ENCODE measurements at places on chromosomes 3 and 15. TPM values are rescaled to one million over a fixed set of nuclear protein-coding genes. Genes with fewer than 3 reads are reported as not detected.
A peak's percentile ranks its signal among the peaks of the same experiment; 100 is the strongest.

SMARCC1 gene
- total RNA-seq = 58.4 TPM

GRCh38 chr3:106534206-106534605, 665.4 kb upstream of the CBLB start:
- no peak for DNase-seq

- no peak for DNase-seq
Observed at GRCh38 chr3:64149886-64150285, 75.4 kb downstream of the PRICKLE2 start.

CADM2 gene
- total RNA-seq = not detected

DNA sequence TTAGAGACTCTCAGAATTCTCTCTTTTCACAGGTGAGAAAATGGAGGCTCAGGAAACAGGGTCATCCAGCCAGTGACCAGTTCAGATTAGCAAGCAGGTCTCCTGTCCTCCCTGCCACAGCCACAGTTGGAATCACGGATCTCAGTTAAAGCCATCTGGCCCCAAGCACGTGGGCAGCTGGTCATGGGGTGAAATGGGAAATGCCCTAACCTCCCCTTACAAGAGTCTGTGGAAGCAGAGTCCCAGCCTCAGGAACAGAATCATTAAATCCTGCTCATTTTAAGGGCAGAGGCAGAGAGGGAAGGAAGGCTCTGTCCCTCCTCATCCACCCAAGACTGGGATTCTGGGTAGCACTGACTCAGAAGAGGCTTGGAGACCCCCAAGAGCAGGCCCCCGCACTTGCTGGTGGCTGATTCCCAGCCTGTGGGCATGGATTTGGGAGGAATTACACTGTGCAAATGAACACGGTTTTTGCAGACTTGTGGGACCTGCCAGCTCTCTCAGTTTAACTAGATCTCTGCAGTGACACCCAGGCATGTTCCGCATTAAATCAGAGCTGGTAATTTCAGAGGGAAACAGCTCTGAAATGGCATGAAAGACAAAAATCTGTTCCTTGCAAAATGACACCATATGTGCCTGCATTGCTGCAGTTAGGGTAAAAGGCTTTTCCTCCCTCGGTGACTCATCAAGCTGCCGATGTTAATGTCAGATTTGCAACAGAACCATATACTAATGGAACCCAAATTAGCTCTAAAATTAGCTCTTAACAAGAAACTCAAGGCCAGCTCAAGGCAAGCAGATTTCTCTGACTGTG, 89.0 kb downstream of the BDH1 start:
- DNase-seq = no peak

- DNase-seq = no peak
Observed at GRCh38 chr15:87599616-87600015, 656.9 kb downstream of the NTRK3 start.

ICE2 gene
- 26.4 TPM for total RNA-seq

RRP9 gene
- 44.0 TPM for total RNA-seq

DNA sequence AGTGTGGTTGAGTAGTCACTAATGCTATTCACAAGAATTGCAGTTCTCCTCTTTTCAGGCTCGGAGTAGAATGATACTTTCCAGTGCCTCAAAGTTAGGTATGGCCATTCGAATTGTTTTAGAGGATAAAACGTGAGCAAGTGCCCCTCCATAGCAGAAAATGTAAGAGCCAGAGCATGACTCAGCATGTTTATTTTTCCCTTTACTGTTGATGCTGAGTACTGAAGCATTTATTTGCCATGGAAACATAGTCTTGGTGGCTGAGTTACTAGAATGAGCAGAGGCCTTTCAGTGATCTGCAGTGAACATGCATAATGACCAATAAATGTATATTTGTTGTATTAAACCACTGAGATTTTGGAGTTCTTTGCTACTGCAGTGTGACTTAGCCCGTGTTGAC, 540.6 kb downstream of the NLGN1 start:
- DNase-seq = peak; percentile 3

CHDH gene
- total RNA-seq = 40.4 TPM

DNA sequence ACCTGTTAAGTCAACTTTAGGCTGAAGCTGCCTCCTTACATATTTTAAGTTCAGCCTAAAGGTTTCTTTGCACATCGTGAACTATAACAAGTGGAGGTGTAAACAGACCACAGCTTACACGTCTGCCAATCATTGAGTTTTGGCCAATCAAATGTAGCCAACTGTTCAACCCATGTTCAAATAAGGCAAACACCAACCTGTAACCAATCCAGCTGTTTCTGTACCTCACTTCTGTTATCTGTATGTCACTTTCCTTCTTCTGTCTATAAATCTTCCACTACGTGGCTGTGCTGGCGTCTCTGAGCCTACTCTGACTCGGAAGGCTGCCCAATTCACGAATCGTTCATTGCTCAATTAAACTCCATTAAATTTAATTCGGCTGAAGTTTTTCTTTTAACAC, 356.0 kb downstream of the TBC1D5 start:
- no peak for DNase-seq
